Stimulated activated CD8-positive, alpha-beta memory T cell treated with anti-CD3 and anti-CD28 coated beads, Interleukin-7, amount 100 ng/mL, for 4 hours (primary cell): ENCODE measurements at places on chromosomes 5 and 9.

- DNase-seq = no peak
These were observed 276.0 kb upstream of the MVB12B start for GRCh38 chr9:126050605-126050990.

- no peak for DNase-seq
These were observed 21.9 kb downstream of the ARHGEF37 start for GRCh38 chr5:149603210-149603609.

DNA sequence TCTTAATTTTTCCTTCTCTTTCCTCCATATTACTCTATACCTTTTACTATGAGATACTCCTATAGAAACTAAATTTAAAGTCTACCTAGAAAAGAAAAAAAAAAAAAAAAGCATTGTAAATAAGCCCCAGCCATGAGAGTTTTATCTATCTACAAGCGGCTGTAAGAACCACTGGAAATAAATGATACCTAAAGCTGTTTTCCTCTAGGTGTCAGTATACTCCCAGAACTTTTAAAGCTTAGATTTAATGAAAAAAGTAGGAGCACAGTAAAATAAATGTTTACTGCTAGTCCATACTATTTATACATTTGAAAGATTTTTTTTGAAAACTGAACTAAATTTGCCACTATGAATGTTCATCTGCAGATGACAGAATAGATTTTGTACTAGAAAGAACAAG is 26.2 kb downstream of the TYRP1 start:
- DNase-seq = no peak

GRCh38 chr5:138033907-138034306 is 1.0 kb upstream of the FAM13B start:
- no peak for DNase-seq

- DNase-seq = no peak
These were observed 52.4 kb downstream of the TTLL11 start for GRCh38 chr9:122040561-122041242.

- DNase-seq = no peak
These were observed 39.3 kb downstream of the CRB2 start for GRCh38 chr9:123395276-123395688.

DNA sequence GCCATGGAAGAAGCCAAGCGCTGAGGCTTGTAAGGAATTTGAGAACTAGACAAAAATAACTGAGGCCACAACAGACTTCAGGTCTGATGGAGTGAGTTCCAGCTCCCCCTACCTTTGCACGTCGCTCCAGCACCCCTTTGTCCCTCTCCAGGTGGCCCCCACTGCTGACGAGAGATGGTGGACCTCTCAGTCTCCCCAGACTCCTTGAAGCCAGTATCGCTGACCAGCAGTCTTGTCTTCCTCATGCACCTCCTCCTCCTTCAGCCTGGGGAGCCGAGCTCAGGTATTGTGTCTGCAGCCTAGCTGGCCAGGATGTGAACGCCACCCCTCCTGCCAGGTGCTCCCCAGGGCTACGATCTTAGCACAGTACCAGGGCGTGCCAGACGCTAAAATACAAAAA is 5.2 kb downstream of the BTNL9 start:
- no peak for DNase-seq

- DNase-seq = no peak
These were observed 188.0 kb downstream of the CARTPT start for GRCh38 chr5:71907001-71907588.

DNA sequence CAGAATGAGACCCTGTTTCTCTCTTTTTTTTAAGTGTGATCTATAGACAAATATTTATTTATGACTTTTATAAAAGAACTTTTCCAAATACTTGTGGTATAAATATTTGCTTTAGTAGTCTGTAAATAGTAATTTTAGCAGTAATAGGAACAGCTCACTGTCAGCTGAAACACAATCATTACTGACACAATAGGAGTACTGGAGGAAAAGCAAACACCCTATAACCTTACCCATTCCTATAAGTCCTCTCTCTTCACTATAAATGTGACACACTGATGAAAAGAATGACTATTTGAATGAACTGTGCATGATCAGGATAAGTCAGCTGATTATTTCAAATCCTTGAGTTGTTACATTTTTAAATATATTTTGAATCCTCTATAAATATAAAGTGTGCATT is 72.4 kb downstream of the CDH12 start:
- no peak for DNase-seq

- no peak for DNase-seq
These were observed 680.6 kb downstream of the SEMA5A start for GRCh38 chr5:8865266-8865665.

- DNase-seq = no peak
These were observed 21.7 kb downstream of the RMI1 start for GRCh38 chr9:84002344-84002743.

- DNase-seq = no peak
These were observed 236.5 kb upstream of the HAPLN1 start for GRCh38 chr5:83957188-83957587.

GRCh38 chr9:135478191-135478590 is 1.4 kb upstream of the PPP1R26 start:
- no peak for DNase-seq

GRCh38 chr9:131447600-131447999 is 53.7 kb downstream of the PRRC2B start:
- no peak for DNase-seq

GRCh38 chr5:151585970-151586369 is 5.2 kb downstream of the FAT2 start:
- DNase-seq = no peak

DNA sequence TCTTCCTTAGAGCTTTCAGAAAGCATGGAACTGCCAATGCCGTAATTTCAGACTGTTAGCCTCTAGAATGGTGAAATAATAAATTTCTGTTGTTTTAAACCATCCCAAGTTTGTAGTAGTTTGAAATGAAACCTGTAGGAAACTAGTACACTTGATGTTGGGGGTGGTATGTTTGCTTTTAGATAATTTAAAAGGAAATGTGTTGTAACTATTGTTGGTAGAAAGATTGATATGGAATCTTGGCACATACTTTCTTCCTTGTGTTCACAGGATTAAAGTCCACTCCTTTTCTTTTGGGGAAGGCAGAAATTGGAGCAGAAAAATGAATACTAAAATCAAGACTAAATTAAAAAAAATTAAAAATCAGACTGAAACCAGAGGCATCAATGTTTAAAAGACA is 66.0 kb upstream of the ARRDC3 start:
- no peak for DNase-seq

DNA sequence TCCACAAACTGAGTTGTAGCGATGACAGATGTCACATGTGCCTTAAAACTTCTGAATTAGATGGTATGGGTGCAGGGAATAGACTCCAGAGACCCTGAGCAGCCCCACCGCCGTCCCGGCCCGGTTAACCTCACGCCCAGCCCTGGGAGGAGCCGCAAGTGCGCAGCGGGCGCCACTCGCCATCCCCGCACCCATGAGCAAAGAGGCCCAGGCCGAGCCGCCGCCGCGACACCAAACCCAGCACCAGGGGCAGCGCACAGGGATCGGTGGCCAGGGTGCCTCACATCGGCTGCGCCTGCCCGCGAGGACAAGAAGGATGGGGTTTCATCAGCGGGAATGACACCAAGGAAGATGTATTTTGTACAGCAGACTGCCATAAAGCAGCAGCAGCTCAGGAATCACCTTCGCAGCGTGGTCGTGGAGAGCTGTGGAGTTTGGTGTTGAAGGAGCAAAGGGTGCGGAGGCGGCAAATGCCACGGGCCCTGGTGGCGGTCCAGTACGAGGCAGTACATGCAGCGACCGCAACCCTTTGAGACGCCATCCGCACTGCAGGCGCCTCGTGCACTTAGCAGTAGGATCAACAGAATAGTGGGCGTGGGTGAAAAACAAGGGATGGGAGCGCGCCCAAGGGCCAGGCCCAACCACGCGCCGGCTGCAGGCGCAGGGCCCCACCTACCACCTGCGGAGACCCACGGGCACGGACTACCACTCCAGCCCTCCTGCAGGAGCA is 89.7 kb downstream of the ZNF366 start:
- DNase-seq = no peak

- no peak for DNase-seq
These were observed 880 bp upstream of the CCNG1 start for GRCh38 chr5:163436515-163436914.

DNA sequence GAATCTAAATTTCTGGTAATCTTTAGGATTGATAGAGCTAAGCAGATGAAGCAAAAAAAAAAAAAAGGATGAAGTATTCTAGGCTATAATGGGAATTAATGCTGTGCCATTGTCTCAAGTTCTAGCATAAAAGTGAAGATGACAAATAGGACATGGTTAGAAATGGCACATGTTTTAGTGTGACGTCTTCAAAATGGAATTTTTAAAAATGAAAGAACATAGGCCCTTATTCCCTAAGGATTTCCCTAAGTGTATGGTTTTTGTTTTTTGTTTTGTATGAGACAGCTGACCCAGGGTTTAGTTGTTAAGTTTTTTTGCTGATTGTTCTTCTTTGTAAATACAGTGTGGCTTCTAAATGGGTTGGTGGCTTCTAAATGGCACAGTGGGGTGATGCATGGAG is 7.1 kb downstream of the TLE4 start:
- no peak for DNase-seq

DNA sequence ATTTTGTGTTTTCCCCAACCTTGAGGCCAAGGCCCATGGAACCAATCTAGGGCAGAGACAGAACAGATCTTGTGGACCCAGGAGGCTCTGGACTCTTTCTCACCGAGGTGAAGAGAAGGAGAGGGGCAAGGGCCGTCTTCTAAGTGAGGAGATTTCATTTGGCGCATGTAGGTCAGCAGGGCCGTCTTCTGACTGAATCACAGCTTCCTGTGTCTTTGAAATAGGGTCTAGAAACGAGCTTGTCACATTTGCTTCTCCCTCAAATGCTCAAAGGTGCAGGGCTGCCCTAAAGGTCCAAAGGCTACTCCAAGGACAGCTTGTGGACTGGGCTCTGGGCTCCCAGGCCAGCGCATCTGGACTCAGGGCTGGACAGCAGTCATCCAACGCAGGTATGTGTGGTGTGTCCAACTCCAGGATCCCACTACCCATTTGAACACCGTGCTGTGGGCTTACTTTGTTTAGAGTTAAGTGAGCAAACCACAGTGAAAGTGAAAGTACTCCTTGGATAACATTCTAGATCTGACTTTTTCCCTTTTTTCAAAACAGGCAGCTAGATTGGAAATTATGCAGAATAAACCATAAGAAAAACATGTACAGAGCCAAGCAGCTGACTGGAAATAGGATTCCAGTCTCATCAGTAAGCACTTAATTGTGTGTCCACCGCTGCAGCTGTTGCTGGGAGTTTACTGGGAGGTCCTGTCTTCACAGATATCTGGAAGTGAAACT is 357.0 kb downstream of the GADD45G start:
- DNase-seq = no peak

DNA sequence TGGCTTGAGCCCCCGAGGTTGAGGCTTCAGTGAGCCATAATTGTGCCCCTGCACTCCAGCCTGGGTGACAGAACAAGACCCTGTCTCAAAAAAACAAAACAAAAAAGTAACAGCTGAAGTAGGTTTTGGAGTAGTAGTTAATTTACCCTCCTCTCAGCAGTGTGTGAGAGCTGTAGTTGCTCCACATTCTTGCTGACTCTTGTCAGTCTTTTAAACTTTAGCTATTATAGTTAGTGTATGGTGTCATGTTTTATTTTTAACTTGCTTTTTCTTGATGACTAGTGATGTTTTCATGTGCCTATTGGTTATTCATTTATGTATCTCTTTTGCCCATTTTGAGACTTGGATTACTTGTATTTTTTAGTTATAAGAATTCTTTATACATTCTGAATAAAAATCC is 52.9 kb upstream of the DHFR start:
- no peak for DNase-seq

DNA sequence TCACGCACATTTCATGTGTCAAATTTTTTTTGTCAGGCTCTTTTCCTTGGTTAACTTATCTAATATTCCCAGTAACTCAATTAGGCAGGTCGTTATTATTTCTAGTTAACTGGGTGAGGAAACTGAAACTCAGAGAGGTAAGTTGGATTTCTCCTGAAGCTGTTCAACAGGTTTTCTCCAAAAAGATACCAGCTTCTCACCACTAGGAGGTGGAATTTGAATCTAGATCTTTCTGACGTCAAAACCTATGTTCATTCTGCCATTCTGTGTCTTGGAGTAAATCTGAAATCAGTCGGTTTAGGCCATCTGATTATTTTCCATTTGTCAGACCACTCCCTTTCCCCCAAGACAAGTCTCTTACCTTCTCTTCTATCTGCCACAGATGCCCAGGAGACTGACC is 572.9 kb downstream of the ACTL7B start:
- no peak for DNase-seq

- DNase-seq = no peak
These were observed 68.6 kb downstream of the RFX3 start for GRCh38 chr9:3457175-3457574.

DNA sequence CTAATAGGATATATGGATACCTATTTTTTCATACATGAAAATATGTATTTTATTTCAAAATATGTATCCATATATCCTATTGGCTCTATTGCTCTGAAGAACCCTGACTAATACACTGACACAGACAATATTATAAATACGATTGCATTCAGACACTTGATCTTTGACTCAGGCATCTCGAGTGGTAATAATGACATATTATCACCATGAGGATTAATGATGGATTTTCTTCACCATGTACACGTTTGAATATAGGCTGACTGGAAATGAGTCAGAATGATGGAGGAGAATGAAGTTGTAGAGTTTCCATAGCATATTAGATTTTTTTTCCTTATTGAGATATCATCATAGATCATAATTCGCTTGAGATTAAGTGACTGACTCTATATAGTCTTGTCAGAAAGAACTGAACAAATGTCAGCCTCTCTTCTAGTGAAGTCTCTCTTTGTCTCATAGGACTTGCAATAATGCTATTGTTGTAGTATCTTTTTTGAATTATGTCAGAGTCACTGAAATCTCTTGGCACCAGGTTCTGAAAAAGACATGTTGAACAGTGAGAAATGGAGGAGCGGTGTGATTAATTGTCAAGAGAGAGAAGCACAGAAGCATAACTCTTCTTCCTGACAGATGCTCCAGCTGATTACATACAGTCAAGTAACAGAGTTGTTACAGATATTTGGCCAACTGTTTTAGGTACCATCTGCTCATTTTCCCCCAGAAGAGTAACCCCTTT is 41.4 kb upstream of the SLCO6A1 start:
- DNase-seq = no peak

- DNase-seq = no peak
These were observed 92.7 kb downstream of the DAB2IP start for GRCh38 chr9:121744002-121744686.

GRCh38 chr5:178440181-178440580 is 150.0 kb downstream of the COL23A1 start:
- no peak for DNase-seq

GRCh38 chr5:97838214-97838613 is 655.2 kb upstream of the RIOK2 start:
- DNase-seq = no peak

- DNase-seq = no peak
These were observed 34.8 kb upstream of the DENND1A start for GRCh38 chr9:123964761-123965160.

GRCh38 chr9:5908918-5909317 is 18.2 kb downstream of the MLANA start:
- no peak for DNase-seq

DNA sequence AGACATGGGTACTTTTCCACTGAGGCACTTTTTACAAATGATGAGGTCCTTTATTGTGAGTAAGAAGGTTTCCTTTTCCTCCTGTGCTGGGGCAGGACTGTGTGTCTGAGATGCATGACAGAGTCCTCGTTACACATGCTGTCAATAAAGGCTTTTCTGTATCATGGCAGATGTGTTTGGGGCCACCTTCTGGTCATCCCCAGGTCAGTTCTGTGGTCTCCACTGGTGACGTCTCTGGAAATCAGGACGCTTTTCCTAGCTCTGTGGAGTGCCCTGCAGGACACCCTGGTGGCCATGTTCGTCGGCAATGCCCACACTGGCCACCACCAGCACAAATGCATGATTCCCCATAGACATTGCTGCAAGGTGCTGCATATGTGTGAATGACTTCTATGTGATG is 2.8 kb downstream of the CMBL start:
- no peak for DNase-seq
